ENCODE measurements at places on chromosomes 7 and 10.

GRCh38 chr7:148543-148931 lies 43.8 kb upstream of the FAM20C start:
- no peak for DNase-seq

DNA sequence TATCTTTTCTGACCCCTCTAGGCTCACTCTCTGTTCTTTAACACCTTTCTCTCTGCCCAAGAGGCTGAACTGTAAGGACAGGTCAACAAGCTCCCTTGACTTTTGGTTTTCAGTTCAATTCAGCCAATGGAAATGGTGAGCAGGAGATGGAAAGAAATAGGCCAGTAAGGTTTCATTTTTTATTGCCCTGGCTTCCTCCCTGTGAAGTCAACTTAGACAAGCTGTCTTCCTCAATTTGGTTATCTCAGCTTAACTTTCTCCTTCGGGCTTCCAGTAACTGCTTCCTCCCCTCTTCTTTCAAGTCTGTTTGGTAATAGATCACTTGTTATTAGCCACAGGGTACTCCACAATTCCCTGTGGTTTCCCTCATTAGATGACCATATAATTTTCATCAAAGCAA lies 19.7 kb downstream of the LIPK start:
- no peak for DNase-seq

DNA sequence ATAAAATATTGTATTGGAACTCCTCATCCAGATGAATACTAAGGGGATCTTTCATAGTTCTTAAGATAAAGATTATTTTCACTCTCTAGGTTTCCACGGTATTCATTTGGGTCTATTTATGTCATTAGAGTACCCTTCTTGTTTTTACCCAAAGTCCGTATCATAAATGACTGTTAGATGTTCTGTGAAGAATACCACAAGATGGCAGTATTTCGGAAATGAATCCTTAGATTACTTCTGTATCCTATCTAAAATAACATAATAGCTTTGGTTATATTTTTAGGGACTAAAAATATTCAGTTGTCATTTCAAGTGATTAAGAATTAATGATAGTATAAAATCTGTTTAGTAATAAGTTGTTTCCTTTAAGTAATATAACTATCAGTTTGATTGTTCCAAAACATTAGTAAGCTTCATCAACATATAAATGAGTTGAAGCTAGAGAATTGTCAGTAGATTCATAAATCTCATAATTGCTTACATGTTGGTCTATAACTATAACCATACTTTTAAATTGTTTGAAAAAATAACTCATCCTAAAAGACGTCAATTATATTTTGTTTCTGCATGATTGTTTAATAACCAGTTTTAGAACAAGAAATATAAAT lies 337.5 kb upstream of the KCND2 start:
- peak; percentile 32 for DNase-seq

- no peak for DNase-seq
These were observed 8.2 kb upstream of the DLD start for GRCh38 chr7:107882766-107883165.

DNA sequence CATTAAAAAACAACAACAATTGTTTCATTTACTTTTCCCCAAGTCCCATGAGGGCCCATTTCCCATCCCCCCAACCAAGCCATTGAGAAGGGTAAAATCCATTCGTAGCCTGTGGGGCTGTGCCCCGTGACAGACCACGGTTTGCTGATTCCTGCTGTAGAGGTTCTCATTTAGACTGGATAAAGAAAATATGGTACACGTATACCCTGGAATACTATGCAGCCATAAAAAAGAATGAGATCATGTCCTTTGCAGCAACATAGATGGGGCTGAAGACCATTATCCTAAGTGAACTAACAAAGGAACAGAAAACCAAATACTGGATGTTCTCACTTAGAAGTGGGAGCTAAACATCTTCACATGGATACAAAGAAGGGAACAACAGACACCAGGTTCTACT lies 44.9 kb downstream of the ZNF783 start:
- DNase-seq: no peak

DNA sequence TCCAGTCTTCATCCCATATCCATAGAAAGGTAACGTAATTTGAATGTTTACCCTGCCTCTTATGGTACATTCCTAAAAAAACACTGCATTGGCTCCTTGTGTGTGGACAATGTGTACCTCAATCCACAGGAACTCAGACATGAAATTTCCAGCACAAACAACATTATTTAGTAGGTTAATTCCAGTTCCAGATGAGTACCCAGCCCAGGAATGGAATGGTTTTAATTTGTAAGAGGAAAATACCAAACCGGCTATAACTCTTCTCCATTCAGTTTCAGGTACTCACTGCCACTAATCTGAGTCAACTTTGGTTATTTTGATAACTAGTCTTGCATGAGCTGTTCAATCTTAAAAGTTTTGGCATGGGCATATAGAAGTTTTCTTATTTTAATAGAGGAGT lies 39.0 kb downstream of the TFPI2 start:
- no peak for DNase-seq

DNA sequence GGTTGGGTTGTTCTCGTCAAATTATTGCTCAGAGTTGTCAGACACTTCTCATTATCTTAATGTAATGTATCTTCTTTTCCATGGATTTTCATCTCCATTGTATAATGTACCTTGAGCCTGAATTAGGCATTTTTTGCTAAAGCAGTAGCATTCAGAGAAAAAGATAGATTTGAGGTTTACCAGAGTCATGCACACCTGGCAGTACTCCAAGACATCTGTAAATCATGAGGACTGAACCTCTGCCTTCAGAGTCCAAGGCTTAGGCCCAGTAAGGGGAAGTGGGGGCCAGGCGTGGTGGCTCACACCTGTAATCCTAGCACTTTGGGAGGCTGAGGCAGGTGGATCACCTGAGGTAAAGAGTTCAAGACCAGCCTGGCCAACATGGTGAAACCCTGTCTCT lies 624.3 kb upstream of the MBL2 start:
- DNase-seq: no peak

- no peak for DNase-seq
These were observed 16.6 kb upstream of the GNA12 start for GRCh38 chr7:2860627-2861133.

GRCh38 chr7:2691011-2691707 lies 3.2 kb downstream of the AMZ1 start:
- no peak for DNase-seq

GRCh38 chr7:91565499-91566401 lies 301.5 kb downstream of the FZD1 start:
- no peak for DNase-seq

DNA sequence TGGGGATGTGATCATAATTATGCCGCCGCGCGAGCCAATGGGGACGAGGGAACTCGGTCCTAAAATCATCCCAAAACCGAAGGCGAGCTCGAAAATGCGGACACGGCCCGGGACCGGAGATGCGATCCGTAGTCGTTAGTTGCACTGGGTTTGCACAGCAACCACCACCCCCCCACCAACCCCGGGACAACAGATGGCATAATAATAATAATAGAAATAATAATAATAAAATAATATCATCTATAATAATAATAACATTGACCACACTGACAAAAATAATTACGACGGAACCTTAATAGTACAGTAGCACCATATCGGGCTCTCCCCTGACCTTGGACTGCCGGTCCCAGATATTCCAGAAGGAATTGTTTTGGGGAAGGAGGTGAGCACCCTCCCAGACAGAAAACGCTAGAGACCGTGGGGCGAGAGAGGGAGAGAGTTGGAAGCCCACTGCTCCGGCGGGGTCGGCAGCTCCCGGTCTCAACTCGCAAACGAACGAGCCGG lies 1.1 kb upstream of the EMX2 start:
- DNase-seq: no peak

GRCh38 chr10:44467900-44468299 lies 83.0 kb upstream of the CXCL12 start:
- DNase-seq: no peak

GRCh38 chr7:128094686-128095085 lies 63.4 kb upstream of the LRRC4 start:
- no peak for DNase-seq

DNA sequence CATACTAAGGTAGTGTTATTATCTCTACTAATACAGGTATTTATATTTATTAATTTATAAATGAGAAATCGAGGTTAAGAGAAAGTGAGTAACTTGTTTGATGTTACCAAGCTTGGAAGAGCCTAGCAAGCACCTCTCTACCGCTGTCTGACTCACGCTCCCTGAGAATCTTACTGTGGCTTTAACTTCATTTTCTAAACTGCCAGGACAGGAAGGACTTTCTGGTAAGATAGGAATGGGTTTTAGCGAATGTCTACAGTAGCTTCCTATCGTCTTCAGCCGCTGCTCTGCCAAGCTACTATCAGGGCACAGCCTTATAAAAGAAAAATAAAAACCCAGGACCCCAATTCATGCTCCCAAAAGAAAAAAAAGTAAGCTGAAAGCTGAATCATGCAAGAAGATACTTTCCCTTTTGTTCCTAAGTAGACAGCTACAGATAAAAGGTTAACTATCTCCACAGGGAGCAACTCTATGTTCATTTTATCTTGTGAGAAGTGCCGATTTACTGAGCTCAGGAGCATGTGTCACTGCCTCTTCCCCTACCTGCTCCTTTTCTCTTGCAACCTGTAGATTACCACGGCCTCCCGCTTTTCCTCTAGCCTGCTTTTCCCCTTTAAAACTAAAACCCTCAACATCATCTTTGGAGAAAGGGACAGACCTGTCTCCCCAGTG lies 60.2 kb downstream of the THNSL1 start:
- no peak for DNase-seq

DNA sequence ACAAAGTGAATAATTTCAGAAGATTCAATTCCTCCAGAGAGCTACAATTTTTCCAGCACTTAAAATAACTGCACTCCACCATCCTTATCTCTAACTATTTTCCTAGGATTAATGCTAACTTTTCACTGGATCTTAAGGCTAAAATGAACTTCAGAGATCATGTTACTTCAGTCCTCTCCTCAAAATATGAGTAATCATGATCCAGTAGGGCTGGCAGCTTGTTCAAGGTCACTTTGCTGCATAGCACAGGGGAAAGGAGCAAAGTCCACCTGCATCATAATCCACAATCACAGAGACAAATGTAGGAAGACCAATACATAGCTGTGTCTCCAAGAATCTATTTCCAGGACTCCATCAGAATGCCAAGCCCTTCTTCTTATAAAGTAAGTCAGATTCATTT lies 150.3 kb downstream of the LRRTM3 start:
- no peak for DNase-seq

- DNase-seq: no peak
These were observed 38.1 kb upstream of the HBP1 start for GRCh38 chr7:107130487-107131220.

DNA sequence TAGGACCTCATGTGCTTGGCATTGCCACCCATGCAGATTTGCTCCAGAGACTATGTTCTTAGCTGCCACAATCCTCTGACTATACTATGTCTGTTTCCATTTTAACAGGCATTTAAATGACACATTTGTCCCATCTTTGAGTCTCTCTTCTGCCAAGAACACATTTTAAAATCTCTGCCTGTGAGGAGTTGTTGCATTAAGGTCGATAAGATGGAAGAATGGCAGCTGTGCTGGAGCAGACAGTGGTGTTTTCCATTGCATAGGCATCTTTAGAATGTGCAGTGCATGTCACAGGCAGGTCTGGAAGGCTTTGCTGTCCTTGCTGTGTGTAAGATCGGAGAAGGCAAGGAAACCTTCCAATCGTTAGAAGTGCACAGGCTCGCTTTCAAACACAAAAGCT lies 70.9 kb upstream of the CELF2 start:
- DNase-seq: no peak

- DNase-seq: no peak
These were observed 509.5 kb downstream of the CCSER2 start for GRCh38 chr10:84837877-84838276.

DNA sequence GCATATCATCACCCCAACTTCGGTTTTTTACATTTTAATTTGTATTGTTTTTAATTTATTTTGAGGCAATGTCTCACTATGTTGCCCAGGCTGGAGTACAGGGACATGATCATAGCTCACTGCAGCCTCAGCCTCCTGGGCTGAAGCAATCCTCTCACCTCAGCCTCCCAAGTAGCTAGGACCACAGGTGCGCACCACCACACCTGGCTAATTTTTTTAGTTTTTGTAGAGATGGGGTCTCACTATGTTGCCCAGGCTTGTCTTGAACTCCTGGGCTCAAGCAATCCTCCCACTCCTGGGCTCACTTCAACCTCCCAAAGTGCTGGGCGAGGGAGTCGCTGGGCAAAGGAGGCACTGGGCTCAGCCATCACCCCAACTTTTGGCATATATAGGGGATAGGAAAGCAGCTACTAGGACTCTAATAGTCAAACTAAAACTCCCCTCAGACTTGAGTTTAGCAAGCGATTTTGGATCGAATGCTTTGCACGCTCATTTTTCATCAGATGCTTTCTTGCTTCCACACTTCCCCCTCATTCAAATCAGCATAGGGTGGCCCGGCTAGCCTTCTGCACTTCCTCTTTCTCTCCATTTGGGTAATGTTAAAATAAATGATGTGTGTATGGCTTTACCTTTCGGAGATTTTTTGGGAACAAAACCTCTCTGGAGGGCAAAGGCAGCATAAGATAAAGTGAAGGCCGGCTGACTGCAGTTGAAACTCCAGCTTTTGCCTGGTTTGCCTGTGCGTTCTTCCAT lies 20.8 kb upstream of the NMT2 start:
- no peak for DNase-seq

- DNase-seq: no peak
These were observed 255.3 kb downstream of the INHBA start for GRCh38 chr7:41447450-41448042.
